ENCODE measurements at places on chromosomes 11 and 22. TPM values are rescaled to one million over a fixed set of nuclear protein-coding genes. Genes with fewer than 3 reads are reported as not detected.

DNA sequence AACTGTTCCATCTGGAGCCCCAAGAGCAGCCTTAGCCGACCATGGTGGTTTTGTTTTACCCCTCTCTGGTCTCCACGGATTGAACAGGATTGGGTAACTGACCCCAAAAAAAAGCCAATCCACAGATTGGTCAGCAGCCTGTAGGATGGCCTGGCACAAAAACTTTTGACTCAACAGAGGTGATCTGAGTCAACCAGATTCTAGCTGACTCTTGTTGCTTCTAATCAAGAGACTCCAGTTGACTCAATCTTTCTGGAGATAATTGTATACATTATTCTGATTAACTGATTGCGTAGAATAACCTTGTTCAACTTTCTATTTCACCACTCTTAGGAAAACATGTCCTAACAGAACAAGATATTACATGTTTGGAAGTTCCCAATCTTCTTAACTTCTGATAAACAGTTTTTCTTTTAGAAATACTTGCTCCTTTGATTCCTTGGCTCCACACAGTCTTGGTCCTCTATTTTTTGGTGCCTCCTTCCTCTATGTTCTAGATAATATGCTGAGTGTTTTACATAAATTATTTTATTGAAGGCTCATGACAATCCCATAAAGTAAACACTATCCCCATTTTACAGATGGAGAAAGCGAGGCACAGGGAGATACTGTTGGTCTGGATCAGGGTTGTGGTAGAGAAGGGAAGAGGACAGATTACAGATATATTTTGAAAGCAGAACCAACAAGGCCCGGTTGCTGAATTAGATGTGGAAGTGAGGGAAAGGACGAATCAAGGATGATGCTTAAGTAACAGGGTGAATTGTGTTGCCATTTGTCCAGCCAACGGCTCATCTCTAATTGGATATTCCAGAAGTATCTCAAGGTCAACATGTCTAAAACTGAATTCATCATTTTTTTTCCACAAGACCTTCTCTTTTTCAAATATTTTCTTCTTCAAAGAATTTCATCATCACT lies 11.5 kb upstream of the ZC3H12C start:
- H3K4me3 ChIP-seq: no peak overlapping the region
- H3K4me1 ChIP-seq: no peaks in the 10 kb centered on the region
- no peak overlapping the region for H3K27ac ChIP-seq
- no peak for DNase-seq
- H3K36me3 ChIP-seq: no peaks in the 10 kb centered on the region

DNA sequence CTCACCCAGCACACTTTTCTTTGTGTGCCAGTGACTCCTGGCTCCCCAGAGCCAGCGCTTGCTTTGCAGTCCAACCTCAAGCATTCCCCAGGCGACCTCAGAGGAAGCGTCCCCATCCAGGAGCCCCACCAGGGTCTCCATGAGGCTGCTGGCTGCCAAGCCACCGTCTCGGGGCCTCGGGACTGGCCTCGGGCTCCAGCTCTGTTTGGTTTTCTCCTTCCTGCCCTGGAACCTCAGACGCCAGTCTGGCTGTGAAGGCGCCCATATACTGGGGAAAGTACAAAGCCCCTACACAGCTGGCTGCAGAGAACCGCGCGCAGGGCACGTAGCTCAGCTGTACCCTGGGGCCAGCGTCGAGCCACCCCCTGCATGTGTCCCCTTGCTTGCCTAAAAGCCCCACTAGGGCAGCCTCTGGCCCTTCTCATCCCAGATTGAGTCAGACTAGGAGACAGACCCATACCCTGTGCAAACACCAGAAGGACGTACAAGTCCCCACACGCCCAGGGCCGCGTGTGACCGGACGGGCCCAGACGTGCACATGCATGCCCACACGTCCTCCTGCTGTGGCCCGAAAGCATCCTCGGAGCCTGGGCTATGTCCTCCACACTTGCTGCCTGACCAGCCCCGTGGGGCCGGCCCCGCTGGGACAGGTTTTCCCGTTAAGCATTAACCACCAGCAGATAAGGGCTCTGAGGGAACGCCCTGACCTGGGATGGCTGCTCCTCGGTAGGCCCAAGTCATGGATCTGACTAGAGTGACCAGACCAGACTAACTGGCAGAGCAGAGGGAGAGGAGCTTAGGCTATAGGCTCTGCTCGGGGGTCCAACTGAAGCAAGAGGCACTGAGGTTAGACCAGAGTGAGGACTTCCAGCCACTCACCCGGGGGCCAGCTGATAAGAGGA lies 4.2 kb upstream of the SYT8 start:
- H3K27ac ChIP-seq: peak overlapping the region; percentile 70
- peaks cover 50% of the 10 kb centered on the region for H3K4me1 ChIP-seq
- H3K36me3 ChIP-seq: no peaks in the 10 kb centered on the region
- peak; percentile 87 for DNase-seq
- H3K4me3 ChIP-seq: no peak overlapping the region
- no peaks in the 10 kb centered on the region for H3K27me3 ChIP-seq

Gene YWHAH
- total RNA-seq: 88.5 TPM

Gene SAA2
- 12.8 TPM for total RNA-seq
